Motor neuron (in vitro differentiated cells): ENCODE measurements at places on chromosomes 2 and 18. TPM values are rescaled to one million over a fixed set of nuclear protein-coding genes. Genes with fewer than 3 reads are reported as not detected.

DNA sequence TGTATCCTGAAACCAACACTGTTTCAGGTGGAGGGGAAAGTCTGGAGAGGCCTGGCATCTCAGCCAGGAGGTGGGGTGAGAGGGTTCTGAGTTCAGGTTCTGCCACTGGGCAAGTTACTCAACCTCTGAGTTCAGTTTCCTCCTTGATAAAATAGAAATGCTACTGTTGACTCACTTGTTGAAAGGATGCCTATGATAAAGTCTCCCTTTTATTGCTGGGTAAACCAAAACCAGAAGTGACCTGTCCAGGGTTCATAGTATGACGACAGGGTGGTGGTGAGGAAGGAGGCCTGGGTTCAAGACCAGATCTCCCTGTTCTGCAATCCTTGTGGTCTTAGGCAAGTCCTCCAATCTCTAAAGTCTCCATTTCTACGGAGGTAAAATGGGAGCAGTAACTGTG is 232.7 kb downstream of the PRKCE start:
- ATAC-seq, result no peak

DNA sequence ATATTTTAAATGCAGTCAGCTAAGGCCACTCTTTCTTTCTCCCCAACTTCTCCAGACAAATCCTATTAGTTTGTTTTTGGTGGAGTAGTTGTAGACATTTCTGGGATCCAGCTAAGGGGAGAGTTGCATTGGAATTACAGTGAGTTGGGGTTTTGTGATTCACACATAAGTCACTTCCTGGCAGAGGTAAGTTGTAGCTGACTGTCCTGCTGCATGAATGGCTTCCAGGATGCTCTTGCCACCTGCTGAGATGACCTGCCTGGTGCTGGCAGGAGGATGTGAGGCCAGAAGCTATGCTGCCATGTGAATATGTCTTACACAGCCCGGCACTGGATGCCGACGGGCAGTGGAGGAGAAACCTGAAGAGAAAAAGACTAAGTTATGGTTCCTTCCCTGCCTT is 243.7 kb downstream of the TDRD15 start:
- no peak for ATAC-seq

DNA sequence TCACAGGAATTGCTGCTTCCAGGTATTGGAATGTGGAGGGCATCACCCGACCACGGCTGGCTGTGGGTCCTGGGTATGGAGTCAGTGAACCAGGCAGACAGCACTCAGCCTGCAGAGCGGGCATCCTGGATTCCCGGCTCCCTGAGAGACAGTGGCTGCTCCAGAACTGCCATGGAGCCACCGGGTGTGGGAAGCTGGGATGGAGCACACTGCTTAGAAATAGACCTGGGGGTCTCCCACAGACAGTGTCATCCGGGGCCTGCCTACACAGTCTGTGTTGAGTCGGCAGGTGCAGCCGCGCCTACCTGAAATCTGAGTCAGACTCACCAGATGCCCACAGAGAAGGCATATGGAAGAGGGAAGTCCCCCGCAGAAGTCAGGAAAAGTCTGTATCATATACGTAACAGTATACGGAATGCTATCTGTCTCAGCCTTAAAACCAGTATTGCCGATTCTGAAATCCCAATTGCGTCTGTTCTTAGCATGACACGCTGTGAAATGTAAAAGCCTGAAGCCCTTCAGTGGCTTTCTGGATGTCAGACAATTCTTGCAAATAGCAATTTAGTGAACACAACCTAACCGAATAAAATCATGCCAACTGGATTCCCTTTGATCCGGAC is 509.7 kb upstream of the MYT1L start:
- ATAC-seq, result no peak

GRCh38 chr18:76232779-76233178 is 262.3 kb downstream of the ZNF516 start:
- no peak for ATAC-seq

DNA sequence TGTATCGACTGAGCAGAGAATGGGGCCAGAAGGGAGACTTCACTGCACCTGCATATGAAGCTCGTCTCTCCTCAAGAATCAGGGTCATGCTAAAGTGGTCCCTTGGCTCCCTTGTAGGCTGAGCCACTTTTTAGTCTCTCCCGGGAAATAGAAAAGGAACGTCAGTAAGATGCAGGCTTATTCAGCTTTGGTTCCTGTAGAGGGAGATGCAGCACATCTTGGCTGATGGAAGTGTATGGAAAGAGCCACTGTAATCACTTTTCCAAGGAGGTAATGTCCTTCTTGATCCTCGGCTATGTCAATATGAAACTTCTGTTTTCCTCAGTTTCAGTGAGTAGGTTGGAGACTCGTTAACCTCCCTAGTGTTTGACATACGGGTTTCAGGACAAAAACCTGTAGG is 235.2 kb downstream of the GCA start:
- no peak for ATAC-seq

Gene ZNF396
- 1.8 and 1.9 TPM in 2 replicates for total RNA-seq

Gene COL3A1
- total RNA-seq, result 655 and 764 TPM in 2 replicates

Gene CAPN14
- total RNA-seq, result 0.35 TPM in 1 of 2 replicates, not detected in the other

GRCh38 chr2:150663143-150663542 is 175.7 kb upstream of the RND3 start:
- no peak for ATAC-seq

DNA sequence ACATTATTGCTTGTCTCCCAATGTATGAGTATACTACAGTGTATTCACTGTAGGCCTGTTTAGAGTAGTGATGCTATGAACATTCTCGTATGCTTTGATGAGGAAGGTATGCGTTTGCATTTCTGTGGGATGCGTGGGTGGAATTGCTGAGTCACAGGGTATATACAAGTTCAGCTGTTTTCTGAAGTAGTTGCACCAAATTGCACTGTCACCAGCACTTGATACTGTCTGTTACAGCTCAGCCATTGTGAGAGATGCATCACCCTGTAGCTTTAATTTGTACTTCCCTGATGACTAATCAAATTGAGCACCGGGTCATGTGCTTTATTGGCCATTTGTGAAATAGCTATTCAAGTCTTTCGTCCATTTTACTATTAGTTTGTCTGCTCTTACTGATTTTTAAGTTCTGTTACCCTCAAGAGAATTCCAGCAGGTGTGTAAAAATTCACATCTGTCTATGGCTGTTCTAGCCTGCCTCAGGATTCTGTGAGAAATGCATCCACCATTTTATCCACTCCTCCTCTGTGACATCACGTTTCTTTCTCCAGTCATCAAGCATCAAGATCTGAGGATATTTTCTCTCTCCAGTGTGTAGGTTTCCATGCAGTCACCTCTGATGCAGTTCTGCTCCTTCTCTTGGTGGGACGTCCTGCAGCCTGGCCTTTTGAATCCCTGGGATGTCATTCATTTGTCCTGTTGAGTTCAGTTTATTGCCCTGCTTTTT is 72.5 kb downstream of the DGKD start:
- peak; percentile 25 for ATAC-seq

DNA sequence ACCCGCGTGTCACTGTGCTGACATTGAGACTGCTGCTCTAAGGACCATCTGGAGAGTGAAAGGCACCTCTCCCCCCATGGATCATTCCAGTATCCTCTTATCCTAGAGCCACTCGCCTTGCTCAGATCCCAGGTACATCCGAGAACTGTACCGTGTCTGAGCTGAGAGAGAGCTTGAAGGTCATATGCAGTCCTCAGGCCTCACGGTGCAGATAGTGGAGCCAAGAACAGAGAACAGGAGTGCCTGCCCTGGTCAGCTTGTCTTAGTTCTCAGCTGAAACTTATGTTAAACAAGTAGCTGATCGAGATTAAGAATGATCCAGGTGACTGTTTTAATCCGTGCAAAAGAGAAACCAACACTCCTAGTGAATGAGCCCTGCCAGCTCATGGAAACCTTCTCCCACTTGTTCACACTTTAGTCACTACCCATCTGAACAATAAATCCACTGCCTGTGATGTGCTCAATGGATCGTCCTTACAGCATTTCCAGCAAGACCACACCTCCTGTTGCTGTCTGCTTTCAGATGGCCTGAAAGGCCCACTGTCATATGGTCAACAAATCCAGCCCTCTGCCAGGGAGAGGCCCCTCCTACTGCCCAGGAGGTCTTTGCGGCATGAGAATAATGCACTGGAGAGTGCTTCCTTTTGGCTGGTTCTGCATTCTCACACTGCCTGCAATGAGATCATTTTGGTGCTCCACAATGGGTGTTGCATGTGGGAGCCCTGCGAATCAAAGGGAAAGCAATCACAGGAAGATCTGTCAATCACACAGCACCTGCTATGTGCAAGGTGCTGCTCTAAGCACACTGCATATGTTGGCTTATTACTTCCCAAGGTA is 43.7 kb upstream of the APCDD1 start:
- ATAC-seq, result peak; percentile 98

GRCh38 chr2:11932962-11933361 is 186.5 kb downstream of the LPIN1 start:
- no peak for ATAC-seq

Gene CDH20
- 8.8 and 9.4 TPM in 2 replicates for total RNA-seq

Gene TNS1
- 8.8 and 19.0 TPM in 2 replicates for total RNA-seq

DNA sequence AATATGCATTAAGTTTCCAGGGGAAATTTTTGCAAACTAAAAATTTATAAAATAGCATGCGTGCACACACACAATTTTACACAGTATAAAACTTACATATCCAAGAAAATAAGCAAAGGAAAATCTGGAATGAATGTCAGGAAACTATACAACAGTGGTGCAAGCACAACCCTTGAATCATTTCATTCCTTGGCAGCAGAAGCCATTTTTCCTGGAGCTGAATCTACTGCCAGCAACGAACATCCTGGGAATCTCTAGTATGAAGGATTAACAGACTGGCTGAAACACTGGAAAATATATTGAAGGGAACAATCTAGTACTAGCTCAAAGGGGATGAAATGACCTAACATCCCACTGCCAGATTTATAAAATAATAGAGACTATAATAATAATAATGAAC is 235.3 kb downstream of the DYM start:
- ATAC-seq, result no peak

DNA sequence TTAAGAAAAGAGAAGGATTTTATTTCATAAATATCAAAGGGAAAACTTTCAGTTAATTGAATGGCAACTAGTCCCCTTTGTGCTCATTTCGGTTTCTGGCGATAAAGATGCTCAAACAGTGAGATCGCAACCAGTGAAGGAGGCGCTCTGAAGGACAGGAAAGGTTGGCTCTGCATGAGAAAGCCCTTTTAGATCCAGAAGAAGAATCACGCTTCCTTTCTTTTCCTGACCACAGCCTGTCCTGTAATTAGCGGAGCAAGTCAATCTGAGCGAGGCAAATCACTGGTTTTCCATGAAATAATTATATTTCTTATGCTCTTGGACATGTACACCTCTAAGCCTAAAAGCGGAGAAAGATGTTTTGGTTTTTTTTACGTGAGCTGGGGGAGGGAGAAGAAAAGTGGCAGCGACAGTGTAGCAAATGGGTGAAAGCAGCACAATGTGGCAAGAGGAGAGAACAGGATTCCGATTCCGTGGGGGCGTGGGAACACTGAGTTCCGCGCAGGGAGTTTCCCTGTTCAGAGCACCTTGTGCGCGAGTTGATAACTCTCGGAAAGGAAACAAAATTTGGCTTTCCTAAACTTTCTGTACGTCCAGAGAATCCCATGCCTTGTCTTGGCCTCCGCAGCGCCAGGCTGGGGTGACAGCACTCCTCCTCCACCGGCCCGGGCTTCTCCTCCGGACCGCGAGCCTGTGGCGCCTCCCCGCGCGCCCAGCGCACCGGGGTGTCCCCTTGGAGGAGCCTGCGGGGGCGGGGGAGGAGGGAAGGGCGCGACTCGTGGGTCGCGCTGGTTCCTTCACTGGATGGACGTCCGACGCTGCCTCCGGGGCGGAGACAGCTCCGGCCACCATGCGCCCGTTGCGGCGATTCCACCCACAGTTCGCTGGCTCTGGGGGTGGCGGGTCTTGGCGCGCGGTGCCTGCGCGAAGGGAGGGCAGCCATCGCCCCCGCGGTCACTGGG is 620 bp upstream of the SLC9A2 start:
- peak; percentile 76 for ATAC-seq

DNA sequence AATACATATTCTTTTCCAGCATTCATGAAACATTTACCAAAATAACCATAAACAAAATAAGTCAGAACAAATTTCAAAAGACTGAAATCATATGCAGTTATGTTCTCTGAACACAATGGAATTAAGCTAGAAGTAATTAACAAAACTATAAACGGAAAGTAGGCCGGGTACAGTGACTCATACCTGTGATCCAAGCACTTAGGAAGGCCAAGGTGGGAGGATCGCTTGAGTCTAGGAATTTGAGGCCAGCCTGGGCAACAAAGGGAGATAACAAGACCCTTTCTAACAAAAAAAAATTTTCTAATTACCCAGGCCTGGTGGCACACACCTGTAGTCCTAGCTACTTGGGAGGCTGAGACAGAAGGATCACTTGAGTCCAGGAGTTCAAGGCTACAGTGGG is 14.9 kb downstream of the ATAD2B start:
- no peak for ATAC-seq

GRCh38 chr2:200026332-200027230 is 71.2 kb downstream of the MAIP1 start:
- no peak for ATAC-seq

Gene ABCG5
- total RNA-seq, result 0.18 and 0.50 TPM in 2 replicates

Gene DYNAP
- total RNA-seq, result 0.21 TPM in 1 of 2 replicates, not detected in the other

DNA sequence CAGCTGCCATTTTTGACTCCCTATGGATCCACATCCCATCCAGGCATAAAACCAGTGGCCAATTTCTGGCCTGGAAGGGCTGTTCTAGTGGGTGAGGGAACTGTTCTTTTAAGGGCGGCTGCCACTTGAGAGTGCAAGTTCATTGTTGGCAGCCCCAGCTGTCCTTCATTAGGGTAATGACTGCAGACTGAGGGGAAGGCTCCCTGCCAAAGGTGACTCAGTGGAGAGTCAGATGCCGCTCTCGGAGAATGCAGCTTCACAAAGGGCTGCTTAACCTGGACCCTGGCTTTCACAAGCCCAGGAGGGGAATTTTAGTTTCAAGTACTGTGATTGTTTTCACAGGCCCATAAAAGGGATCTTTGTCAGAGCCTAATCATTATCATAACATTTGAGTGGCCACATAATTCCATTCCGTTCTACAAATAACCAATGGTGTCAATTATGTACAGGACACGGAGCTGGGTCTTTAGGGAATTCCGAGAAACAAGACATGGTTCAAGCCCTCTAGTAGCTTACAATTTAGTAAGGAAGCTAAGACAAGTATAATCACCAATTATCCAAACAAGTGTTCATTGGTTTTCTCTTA is 235.7 kb downstream of the CDCA7 start:
- peak; percentile 35 for ATAC-seq

GRCh38 chr2:215435280-215435869 is 493 bp downstream of the FN1 start:
- peak; percentile 55 for ATAC-seq

DNA sequence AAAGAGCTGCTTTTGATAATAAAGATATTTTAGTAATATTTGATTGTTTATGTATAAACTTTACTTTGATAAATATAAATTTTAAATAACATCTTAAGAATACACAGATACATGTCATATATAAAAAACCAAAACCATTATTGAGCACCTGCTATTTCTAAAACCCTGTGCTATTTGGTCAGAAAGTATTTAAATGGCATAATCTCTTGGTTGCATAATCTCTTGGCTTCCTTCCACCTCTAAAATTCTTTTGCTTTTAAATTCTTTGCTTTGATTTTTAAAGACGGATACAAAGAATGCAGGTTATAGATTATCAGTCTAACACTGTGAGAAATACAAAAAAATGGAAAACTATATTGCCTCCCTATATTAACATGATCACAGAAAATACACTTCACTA is 36.9 kb downstream of the ACMSD start:
- no peak for ATAC-seq

Gene CYP27A1
- 1.9 and 2.0 TPM in 2 replicates for total RNA-seq

Gene SP140
- 0.38 and 0.88 TPM in 2 replicates for total RNA-seq
